Gastrocnemius medialis (tissue), 4 donors: ENCODE measurements at places on chromosomes 4 and X. TPM values are rescaled to one million over a fixed set of nuclear protein-coding genes. Genes with fewer than 3 reads are reported as not detected.
A peak's percentile ranks its signal among the peaks of the same experiment; 100 is the strongest.

GRCh38 chr4:146932116-146932515, 13.5 kb downstream of the TTC29 start:
- DNase-seq = no peak

GRCh38 chr4:180341926-180342325, 1901.3 kb upstream of the TENM3 start:
- no peak for DNase-seq

GRCh38 chrX:17495052-17495451, 120.1 kb downstream of the NHS start:
- DNase-seq = no peak

DNA sequence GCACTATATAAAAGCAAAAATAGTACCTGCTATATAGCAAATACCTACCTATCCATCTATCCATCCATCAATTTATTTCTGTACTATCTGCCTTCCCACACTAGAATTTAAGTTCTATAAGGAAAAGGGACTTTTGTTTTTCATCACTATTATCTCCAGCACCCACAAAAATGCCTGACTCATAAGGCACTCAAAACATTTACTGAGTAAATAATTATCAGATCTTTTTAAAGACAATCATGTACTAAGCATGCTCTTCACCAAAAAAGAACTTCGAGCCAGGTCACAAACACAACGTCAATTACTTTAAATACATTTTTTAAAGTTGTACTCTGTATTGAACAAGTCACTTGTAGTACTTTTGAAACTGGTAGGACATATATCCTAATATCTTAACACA, 119.9 kb downstream of the FBXW7 start:
- DNase-seq = no peak

DNA sequence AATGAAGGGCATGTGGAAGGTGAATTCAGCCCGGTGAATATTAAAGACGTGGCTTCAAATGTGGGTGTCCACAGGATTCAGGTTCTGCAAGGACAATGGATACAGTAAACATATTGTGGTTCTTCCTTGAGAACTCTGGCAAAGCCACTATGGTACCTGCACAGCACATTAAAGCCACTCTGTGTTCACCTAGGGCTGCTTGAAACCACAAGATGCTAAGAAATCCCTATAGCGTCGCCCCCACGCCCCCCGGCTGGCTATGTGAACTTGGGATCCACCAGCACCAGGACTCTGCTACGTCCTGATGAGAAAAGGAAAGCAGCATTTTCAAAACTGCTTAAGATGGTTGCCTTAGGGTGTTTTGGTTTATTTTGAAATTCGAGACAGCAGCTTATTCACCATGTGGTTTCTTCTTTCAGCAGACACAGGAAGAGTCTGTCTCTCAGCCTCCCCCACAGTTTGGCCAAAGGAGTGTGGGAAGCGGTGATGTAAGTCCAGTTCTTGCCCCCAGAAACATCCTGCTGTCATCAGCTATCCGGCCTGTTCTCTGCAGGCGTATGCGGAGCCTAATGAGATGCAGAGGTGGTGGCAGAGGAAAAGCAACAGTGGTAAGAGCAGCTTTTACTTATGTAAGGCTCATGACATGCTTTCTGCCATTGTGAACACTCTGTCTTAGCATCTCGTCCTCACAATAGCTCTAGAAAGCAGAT, 111.5 kb downstream of the AFAP1 start:
- DNase-seq = peak; percentile 67

DNA sequence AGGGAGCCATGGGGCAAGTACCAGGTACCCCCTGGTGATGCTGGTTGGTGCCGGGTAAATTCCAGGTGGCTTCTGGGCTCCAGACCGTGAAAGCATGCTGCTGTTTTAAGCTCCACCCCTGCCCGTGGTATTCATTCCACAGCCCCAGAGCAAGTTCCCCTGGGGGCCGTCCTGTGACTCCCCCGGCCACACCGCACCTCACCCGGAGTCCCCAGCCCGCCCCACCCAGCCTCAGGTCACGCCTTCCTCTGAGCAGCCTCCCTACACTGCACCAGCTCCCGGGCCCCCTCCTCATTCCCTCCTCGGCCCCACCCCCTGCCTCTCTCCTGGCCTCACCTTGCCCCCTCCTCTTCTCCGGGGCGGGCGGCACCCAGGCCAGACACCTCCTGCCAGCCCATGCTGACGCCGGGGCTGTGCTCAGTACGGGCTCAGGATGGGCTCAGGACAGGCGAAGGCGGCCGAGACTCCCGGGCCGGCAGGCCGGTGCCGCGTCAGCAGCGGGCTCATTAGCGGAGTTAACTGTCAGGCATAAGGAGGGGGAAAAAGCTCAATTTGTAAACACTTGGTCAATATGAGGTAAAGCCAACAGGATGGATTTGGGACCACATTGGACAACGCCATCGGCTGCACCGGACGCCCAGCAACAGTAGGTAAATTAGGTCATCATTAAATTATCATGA, 127.4 kb downstream of the FAM53A start:
- DNase-seq = no peak

Gene SRPX2
- 15.6 TPM for total RNA-seq

Gene SMIM31
- total RNA-seq = not detected

Gene LRCH2
- total RNA-seq = 0.44 TPM

Gene CHRDL1
- 2.9 TPM for total RNA-seq

Gene SPANXA2
- total RNA-seq = not detected
